Endothelial cell (in vitro differentiated cells): ENCODE measurements at places on chromosomes 2 and 18. TPM values are rescaled to one million over a fixed set of nuclear protein-coding genes. Genes with fewer than 3 reads are reported as not detected.

RFTN2 gene
- total RNA-seq = 27.2 TPM

DNA sequence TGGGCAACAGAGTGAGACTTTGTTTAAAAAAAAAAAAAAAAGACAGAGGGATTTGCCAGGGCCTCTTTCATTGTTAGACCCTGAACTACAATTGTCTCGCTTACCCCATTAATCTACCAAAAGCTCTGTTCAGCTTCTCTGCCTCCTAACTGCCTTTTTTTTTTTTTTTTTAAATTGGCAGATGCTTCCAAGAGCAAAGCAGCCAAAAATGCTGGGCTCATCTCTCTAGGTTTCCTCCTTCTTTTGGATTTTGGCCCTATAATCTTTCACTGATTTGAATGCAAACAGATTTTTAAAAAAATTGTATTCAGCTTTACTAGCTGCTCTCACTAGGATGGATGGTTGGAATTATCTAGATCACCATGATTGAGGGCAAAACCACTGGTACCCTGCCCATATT is 33.2 kb upstream of the RAPGEF4 start:
- peaks cover 5% of the 10 kb centered on the region for H3K27me3 ChIP-seq
- no peaks in the 10 kb centered on the region for H3K4me1 ChIP-seq
- no peak for DNase-seq
- no peak overlapping the region for H3K4me3 ChIP-seq
- no peak overlapping the region for H3K27ac ChIP-seq
- peaks cover 5% of the 10 kb centered on the region for H3K36me3 ChIP-seq

GRCh38 chr2:215511454-215512346 is 75.8 kb upstream of the FN1 start:
- no peaks in the 10 kb centered on the region for H3K36me3 ChIP-seq
- H3K4me3 ChIP-seq = no peak overlapping the region
- no peaks in the 10 kb centered on the region for H3K27me3 ChIP-seq
- H3K4me1 ChIP-seq = peaks cover 15% of the 10 kb centered on the region
- H3K27ac ChIP-seq = no peak overlapping the region

DNA sequence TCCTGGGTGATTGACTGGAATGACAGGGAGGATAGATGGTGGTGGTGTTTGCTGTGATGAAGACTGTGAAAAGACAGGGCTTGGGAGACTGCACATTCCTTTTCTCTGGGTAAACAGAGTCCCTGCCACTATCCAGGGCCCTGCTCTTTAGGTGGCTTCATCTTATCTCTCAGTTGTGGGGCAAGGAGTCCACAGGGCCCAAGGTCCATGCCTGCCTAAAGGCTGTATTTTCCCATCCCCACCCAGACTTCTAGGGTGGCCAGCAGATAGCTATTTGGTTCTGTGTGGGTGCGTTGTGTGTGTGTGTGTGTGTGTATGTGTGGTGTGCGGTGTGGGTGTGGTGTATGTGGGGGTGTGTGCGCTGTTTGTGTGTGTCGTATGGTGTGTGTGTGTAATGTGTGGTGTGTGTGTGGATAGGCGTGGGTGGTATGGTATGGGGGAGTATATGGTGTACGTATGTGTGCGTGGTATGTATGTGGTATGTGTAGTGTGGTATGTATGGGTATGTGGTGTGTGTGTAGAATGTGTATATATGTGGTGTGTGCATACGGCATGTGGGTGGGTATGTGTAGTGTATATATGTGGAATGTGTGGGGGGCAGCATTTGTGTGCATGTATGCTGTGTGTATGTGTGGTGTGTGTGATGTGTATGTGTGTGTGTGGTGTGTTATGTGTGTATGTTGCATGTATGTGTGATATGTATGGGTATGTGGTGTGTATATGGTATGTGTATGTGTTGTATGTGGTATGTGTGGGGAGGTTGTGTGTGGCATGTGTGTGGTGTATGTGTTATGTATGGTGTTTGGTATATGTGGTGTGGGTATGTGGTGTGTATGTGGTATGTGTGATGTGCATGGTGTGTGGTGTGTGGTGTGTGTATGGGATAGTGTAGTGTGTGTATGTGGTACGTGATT is 10.5 kb upstream of the XRCC5 start:
- DNase-seq = no peak
- peaks cover 2% of the 10 kb centered on the region for H3K27me3 ChIP-seq
- H3K4me1 ChIP-seq = peaks cover 5% of the 10 kb centered on the region
- no peak overlapping the region for H3K27ac ChIP-seq
- H3K4me3 ChIP-seq = no peak overlapping the region
- peaks cover 11% of the 10 kb centered on the region for H3K36me3 ChIP-seq

VAMP8 gene
- 225 TPM for total RNA-seq

DNA sequence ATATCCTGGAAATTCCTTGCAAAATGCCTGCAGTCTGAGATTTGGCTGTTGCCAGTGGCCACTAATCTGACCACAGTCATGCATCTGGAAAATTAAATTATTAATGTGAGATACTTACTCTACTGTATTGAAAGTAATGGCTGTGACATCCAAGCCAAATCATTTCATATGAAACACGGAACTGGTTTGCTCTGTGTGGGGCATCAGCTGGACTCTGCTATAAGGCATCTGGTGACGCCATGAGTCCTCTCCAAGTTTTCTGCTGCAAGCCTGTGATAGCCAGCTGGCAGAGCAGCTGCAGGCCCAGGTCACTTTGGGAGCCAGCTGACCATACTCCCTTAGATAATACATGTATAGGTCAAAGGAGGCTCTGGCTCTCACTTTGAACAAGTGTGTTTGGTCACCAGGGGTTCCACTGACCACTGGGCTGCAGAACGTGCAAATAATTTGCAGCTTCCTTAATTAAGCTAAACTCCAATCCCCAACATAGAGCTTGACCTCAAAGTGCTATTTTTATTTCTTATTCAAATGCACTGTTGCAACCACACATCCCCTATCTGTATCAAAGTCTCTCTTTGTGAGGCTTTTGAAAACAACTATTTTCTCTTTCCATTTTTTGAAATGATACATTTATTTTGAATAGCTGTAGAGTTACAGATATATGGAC is 152.9 kb downstream of the NCKAP5 start:
- H3K4me3 ChIP-seq = no peak overlapping the region
- no peaks in the 10 kb centered on the region for H3K36me3 ChIP-seq
- no peaks in the 10 kb centered on the region for H3K4me1 ChIP-seq
- H3K27me3 ChIP-seq = peaks cover 1% of the 10 kb centered on the region

AKAIN1 gene
- total RNA-seq = not detected

TFPI gene
- 735 TPM for total RNA-seq

- H3K27me3 ChIP-seq = no peaks in the 10 kb centered on the region
- H3K4me3 ChIP-seq = no peak overlapping the region
- H3K4me1 ChIP-seq = no peaks in the 10 kb centered on the region
- no peak overlapping the region for H3K27ac ChIP-seq
- H3K36me3 ChIP-seq = no peaks in the 10 kb centered on the region
Observed at GRCh38 chr2:181324912-181325311, 132.3 kb upstream of the ITGA4 start.

DNA sequence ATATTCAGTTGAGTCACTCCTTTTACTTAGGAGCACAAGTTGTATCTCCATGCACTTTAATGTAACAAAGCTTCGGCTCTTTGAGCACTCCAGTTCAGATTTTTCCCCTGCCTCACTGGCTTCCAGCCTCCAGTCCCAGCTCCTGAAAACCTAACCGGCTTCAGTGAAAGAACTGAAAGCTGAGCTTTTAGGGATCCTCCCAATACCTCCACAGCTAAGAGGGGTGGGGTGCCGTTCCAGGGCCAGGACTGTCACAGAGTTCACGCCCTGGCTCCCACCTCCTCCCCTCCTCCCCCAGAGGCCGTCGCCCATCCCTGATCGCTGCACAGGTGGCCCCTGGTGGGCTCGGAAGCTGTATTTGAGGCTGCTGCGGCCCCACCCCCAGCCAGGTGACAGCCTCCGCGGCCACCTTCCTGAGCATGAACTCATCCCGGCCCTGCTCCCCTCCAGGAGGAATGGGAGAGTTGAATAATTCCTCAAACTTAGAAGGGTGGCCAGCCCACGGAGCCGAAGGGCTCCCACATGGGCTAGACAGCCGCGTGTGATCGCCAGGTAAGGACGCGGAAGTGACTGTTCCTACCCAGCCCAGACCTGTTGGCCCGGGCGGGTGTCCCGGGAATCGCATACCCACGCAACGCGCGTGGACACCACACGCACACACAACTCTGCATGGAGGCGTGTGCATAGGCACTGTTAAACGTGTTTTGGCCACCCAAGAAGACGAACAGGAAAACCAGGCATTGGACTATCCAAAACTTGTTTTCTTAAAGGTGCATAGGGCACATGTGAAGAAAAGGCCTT is 1.8 kb downstream of the MYO5B start:
- peaks cover 4% of the 10 kb centered on the region for H3K4me1 ChIP-seq
- no peak for DNase-seq
- peaks cover 18% of the 10 kb centered on the region for H3K27me3 ChIP-seq
- H3K4me3 ChIP-seq = no peak overlapping the region

DNA sequence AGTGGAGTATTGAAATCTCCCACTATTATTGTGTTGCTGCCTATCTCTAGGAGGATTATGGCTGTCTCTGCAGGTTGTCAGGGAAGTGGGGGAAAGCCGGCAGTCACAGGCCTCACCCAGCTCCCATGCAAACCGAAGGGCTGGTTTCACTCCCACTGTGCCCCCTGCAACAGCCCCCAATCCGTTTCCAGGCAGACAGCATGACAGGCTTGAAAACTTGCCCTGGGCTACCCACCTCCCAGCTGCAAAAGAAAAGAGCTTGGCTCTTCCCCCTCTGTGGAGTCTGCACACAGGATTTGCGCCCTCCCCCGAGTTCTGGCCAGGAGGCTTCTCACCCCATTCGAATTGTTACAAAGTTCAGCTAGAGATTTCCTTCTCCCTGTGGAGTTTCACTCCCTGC is 87.4 kb upstream of the MSTN start:
- H3K4me3 ChIP-seq = no peak overlapping the region
- no peaks in the 10 kb centered on the region for H3K27me3 ChIP-seq
- no peaks in the 10 kb centered on the region for H3K4me1 ChIP-seq
- DNase-seq = no peak
- H3K36me3 ChIP-seq = no peaks in the 10 kb centered on the region
- no peak overlapping the region for H3K27ac ChIP-seq

GRCh38 chr2:240596491-240596931 is 10.0 kb downstream of the CAPN10 start:
- DNase-seq = no peak
- no peaks in the 10 kb centered on the region for H3K4me1 ChIP-seq
- H3K27ac ChIP-seq = no peak overlapping the region
- H3K36me3 ChIP-seq = peaks cover 6% of the 10 kb centered on the region

OSR1 gene
- 0.26 TPM for total RNA-seq

DNA sequence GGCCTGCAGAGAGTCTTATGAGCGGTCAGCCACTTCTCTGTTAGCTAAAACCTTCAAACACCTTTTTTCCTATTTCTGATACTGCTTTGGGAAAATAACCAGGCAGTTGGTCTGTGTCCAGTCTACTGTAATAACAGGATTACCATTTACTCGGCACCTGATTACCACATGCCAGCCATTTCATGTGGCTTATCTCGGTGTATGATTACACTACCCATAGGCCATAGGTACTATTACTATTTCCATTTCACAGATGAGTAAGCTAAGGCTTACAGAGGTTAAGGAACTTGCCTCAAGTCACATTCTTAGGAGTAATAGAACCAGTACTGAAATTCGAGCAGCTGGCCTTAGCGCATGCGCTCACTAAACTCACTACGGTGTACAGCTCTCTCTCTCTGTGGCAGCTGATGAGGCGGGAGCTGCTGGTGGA is 147.2 kb upstream of the L3MBTL4 start:
- no peak overlapping the region for H3K4me3 ChIP-seq
- H3K4me1 ChIP-seq = peaks cover 19% of the 10 kb centered on the region
- peaks cover 2% of the 10 kb centered on the region for H3K27me3 ChIP-seq
- DNase-seq = no peak
- no peak overlapping the region for H3K27ac ChIP-seq

PIEZO2 gene
- 8.4 TPM for total RNA-seq

CTAGE1 gene
- total RNA-seq = not detected

- no peak overlapping the region for H3K4me3 ChIP-seq
- no peaks in the 10 kb centered on the region for H3K36me3 ChIP-seq
- no peak for DNase-seq
- peaks cover 23% of the 10 kb centered on the region for H3K4me1 ChIP-seq
- peaks cover 21% of the 10 kb centered on the region for H3K27me3 ChIP-seq
Observed at GRCh38 chr2:216696321-216696720, 972 bp upstream of the IGFBP5 start.

DNA sequence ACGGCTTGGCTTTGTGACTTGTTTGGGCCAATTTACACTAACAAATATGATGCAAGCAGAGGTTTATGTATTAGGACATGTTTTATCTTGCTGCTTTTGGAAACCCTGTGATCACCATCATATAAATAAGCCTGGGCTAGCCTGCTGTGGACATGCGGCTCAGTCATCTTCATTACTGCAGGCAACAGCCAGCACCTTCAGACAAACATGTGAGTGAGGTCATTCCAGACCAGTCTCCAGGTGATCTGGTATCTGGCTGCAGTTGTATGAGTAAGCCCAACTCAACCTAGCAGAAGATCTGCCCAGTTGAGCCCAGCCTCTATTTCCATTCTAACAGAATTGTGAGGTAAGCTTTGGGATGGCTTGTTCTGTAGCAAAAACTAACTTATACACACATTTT is 254.6 kb upstream of the ATP5MC3 start:
- H3K27me3 ChIP-seq = peaks cover 2% of the 10 kb centered on the region
- DNase-seq = no peak
- H3K4me1 ChIP-seq = peaks cover 10% of the 10 kb centered on the region
- no peaks in the 10 kb centered on the region for H3K36me3 ChIP-seq
- H3K27ac ChIP-seq = no peak overlapping the region
